ENCODE measurements at places on chromosomes 7 and 10.
A peak's percentile ranks its signal among the peaks of the same experiment; 100 is the strongest.

- DNase-seq: no peak
Observed at GRCh38 chr7:91537260-91538152, 273.3 kb downstream of the FZD1 start.

- no peak for DNase-seq
Observed at GRCh38 chr10:58326967-58327381, 7.8 kb upstream of the UBE2D1 start.

- DNase-seq: no peak
Observed at GRCh38 chr10:106271237-106271636, 893.3 kb downstream of the SORCS1 start.

DNA sequence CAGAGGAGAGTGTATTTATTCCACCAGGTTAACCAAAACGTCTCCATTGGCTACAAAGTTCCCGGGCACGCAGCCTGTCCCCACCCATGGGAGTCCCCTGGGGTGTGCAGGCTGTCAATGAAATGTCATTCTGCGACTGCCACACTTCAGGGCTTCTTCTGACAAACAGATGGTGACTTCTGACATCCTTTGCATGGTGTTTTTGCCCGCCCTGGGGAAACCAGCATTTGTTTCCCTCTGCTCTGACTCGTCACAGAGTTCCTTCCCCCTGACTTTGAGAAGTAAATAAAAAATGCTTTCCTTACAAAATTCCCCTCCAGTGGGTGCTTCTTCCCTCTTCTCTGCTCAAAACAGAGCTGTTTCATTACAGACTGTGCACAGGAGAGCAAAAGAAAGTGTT is 38.2 kb downstream of the TNS3 start:
- DNase-seq: no peak

GRCh38 chr7:2943851-2944601 is 99.6 kb downstream of the CARD11 start:
- no peak for DNase-seq

- no peak for DNase-seq
Observed at GRCh38 chr10:43176271-43176670, 38.0 kb downstream of the CSGALNACT2 start.

- no peak for DNase-seq
Observed at GRCh38 chr10:105699504-105699903, 1058.4 kb downstream of the SORCS3 start.

- DNase-seq: no peak
Observed at GRCh38 chr7:38123494-38123893, 54.6 kb upstream of the STARD3NL start.

- no peak for DNase-seq
Observed at GRCh38 chr7:69603937-69604494, 5.7 kb downstream of the AUTS2 start.

GRCh38 chr10:13496164-13496563 is 32.6 kb downstream of the BEND7 start:
- no peak for DNase-seq

GRCh38 chr7:146876411-146876810 is 759.8 kb downstream of the CNTNAP2 start:
- DNase-seq: no peak

DNA sequence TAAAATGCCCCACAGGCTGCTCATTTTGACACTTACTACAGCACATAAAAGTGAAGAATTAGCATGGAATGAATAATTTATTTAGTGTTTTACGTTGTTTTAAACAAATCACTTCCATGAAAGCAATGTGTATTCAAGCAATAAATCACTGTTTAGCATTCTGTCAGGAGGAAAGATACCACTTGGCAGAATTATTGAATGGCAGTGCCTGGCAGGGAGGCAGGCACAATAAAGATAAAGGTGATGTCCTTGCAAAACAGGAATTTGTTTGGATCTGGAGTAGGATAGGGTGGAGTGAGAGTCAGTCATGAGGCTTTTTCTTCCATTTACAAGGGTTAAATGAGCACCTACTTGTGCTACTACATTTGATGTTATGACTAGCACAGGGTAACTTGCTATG is 190.8 kb downstream of the SORCS1 start:
- DNase-seq: no peak

DNA sequence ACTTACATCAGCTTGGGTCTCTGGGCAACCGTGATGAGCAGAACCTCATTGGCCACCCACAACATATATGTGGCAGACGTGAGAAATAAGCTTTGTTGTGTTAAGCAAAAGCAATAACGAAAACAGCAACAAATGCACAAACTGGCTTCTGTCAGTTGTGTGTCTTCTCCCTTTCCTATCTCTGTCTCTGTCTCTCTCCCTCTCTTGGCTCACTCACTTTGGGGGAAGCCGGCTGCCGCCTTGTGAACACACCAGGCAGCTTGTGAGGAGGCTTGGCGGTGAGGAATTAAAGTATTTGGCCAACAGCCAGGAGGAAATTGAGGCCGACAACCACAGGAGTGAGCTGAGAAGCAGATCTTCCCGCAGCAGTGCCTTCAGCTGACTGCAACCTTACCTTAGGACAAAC is 21.9 kb upstream of the CDCA7L start:
- DNase-seq: no peak

GRCh38 chr7:45967591-45968157 is 46.6 kb upstream of the IGFBP3 start:
- no peak for DNase-seq

GRCh38 chr7:30474893-30475292 is 3.7 kb downstream of the NOD1 start:
- DNase-seq: no peak

DNA sequence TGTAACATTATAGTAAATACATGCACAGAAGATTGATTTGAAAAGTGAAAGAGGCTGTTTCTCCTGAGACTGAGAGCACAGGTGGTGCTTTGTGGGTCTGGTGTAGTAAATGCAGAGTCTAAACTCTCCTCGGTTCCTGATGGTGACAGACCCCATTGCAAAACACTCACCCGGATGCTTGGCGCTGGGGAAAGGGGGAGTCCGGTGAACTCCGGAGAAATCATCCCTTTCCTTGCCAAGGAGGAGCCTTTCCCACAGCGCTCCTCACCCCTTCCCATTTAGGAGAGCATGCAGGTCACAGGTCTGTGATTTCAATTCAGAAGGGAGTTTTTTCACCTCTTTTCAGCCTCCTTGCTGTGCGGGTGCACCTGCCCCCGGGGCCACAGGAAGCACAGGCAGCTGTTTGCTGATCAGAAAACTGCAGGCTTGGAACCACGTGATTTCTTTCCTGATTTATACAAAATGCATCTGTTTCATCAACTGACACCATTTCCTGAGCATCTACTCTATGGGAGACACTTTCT is 75.6 kb upstream of the LYZL2 start:
- DNase-seq: no peak

GRCh38 chr7:157519246-157519645 is 182.4 kb downstream of the DNAJB6 start:
- DNase-seq: no peak

- DNase-seq: no peak
Observed at GRCh38 chr10:6072215-6072934, 10.2 kb upstream of the IL2RA start.

GRCh38 chr7:83301416-83301815 is 138.7 kb upstream of the PCLO start:
- no peak for DNase-seq

DNA sequence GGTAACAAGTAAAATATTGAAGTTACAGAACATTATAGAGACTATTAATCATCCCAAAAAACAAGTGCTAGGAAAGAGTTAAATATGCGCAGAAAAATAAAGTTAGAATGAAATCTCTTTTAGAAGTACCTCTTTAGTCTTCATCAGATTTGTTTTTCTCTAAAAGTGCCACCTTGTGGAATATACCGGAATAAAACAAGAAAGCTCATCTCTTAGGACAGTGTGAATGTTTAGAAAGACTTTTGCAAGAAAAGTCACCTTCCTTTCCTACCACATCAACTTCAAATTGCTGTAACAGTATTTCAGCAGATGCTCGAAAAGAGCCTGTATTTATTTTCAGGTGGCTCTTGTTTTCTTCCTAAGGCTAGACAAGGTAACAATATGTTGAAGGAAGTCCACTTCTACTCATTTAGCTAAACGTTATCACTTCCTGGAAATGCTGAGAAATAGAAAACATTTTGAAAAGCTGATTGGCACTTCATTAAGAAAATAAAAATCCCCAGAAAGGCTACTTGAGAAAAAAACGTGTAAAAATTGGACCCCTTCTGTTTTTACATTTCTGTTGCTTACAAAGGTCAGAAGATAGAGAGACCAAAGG is 19.8 kb upstream of the FAM133B start:
- no peak for DNase-seq

DNA sequence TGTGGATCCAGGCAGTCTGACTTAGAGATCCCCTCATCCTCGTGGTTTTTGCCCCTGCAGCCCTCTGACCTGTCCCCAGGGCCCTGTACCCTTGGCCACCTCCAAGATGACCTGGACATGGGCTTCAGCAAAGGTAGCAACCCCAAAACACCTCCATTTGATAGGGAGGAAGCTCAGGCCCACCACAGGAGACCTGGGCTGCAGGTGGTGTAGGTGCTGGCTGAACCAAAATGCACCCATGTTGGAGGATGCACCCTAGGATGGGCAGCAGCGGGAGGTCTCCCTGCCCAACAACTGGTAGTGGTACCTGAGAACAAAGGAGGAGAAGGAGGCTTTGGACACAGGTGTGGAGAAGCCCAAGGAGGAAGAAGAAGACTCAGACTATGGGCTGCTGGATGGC is 188.7 kb downstream of the ZNF716 start:
- DNase-seq: no peak

GRCh38 chr7:85275204-85275603 is 88.3 kb upstream of the SEMA3D start:
- no peak for DNase-seq

DNA sequence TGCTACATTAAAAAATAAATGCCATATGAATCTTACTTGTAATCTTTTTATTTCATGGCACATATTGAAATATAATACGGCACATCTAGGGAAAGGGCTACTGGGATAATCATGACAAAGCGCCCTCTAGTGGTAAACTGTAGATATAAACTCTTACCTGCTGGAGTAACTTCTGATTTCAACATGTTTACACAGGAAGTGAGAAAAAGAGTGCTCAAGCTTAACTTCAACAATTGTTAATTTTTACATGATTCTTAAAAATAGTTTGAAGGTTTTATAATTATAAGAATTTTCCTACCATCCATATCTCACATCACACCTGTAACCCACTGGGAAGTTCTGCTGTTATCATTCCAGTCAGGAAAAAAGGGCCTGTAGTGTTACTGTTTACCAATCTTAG is 2.0 kb upstream of the HEPACAM2 start:
- DNase-seq: peak; percentile 56

GRCh38 chr10:133264461-133264860 is 12.2 kb downstream of the ADAM8 start:
- DNase-seq: no peak

GRCh38 chr10:3747984-3748383 is 37.0 kb downstream of the KLF6 start:
- DNase-seq: no peak

DNA sequence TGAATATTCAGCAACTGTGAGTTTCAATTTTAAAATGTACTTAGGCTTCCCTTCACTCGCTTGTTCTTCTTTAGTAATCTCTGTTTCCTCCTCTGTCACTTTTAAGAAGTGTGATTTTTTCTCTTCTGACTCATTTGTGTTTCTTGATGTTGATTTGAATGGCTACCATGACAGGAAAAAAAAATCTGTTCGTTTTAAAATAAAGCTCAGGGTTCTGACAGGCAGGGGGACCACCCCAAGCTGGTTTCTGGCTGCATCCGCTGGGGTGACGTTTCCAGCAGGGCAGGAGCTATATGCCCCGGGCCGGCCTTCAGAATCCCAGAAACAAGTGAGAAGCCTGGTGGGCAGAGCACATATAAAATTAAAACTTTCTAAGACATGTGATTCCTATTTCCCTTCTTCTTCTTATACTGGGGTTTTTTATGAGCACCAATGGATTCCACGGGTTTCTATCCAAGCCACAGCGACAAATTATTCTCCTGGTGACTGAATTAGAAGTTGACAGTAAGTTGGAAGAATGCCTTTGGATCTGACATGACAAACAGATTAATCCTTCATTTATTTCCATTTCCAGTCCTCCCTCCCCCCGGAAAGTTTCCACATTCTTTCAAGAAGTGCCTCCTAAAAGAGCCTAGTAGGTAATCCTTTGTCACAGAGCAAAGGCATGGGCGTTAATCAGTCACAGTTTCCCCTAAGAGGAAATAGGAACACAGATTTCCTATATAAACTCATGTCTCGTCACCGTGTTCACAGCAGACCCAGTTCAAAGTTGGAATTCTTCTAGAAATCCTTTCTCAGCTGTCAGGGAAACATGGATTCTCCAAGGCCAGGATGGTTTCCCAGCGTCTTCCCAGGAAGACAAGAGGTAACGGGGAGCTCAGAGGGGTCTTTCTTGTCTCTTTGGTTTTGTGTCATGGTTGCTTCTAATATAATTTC is 79.9 kb downstream of the PTPRE start:
- DNase-seq: no peak

- DNase-seq: no peak
Observed at GRCh38 chr7:121006711-121007315, 18.3 kb downstream of the CPED1 start.

DNA sequence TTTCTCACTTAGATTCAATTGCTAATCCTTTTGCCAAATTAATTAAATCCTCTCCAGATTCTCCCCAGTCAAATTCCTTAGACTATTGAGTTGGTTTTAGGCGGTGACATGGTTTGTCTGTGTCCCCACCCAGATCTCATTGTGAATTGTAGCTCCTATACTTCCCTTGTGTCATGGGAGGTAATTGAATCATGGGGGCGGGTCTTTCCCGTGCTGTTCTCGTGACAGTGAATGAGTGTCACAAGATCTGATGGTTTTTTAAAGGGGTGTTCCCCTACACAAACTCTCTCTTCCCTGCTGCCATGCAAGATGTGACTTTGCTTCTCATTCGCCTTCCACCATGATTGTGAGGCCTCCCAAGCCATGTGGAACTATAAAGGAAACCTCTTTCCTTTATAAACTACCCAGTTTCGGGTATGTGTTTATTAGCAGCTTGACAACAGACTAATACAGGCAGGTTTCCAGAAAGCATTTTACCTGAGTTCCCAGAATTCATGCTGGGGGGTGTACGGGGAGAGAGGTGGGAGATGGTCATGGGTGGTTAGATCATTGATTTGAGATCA is 44.7 kb upstream of the GARS1 start:
- no peak for DNase-seq

DNA sequence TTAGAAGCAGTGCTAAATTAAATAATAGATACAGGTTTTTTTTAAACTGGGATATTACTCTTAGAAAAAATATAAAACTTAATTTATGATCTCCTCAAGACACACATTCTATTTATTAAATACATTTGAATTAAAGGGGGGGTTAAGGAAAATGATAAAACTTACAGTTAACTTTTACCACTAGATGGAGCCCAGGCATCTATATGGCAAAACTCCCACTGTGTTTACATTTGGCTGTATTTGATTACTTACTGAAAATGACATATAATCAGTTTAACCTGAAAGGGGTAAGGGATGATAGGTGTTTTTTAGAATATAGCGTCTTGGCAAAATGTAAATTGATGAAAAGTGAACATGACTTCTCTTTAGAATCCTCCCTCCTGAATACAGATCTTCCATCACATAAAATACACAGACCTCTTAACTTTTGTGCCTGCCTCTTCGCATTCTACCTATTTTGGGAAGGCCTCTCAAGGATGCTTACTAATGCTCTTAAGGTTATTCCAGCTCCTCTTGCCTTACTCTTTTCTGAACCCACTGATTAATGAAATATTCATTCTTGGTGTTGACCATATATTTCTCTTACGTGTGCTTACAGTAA is 235.7 kb downstream of the AGMO start:
- DNase-seq: peak; percentile 6

- DNase-seq: no peak
Observed at GRCh38 chr7:101953248-101953819, 135.9 kb downstream of the CUX1 start.

All from NCI-H187 treated with DMSO at 0.1 percent for 48 hours (cell line).